AML-193 (cell line): ENCODE measurements at places on chromosomes 6 and 20.

- DNase-seq = no peak
These were observed 17.6 kb upstream of the SIRPG start for GRCh38 chr20:1674990-1675780.

DNA sequence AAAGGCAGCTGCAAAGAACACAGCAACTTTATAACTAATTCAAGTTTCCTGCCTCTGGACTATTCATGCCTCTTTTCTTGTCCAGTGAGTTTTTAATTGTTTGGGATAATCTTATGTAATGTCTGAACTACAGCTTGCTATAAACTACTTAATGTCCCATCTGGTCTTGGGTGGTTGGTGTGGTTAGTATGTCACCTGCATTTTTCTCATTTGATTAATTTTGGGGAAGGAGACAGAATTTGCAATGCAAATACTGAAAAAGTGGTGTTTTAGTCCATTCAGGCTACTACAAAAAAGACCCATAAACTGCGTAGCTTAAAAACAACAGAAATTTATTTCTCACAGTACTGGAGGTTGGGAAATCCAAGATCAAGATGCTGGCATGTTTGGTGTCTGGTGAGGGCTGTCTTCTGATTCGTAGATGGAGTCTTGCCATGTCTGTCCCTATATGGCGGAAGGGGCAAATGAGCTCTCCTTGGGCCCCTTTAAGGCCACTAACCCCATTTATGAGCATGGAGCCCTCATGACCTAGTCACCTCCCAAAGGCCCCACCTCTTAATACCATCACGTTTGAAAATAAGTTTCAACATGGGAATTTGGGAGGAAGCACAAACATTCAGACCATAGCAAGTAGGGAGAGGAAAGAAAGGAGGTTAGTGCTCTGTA lies 22.4 kb downstream of the RNF8 start:
- no peak for DNase-seq

GRCh38 chr6:137660296-137660731 lies 166.1 kb upstream of the OLIG3 start:
- no peak for DNase-seq

DNA sequence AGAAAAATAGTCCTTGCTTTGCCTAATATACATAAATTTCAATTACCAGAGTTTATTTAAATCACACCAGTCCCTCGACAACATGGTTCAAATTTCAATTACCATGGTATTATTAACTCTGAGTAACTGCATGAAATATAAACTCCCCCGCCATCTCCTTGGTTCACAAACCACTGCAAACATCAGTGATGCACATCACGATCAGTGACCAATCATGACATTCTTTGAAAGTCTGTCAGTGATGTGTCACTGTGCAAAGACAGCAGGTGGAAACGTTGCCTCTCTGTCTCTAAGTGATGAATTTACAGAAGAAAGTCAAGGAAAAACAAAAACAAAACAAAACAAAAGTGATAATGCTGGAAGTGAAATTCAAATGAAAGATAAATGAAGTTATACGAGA lies 86.7 kb downstream of the TASP1 start:
- DNase-seq = no peak
